Progenitor cell of endocrine pancreas (in vitro differentiated cells): ENCODE measurements at places on chromosomes 16 and 17.

- no peak for DNase-seq
Measured at GRCh38 chr17:78469443-78469842, 91.0 kb downstream of the PGS1 start.

DNA sequence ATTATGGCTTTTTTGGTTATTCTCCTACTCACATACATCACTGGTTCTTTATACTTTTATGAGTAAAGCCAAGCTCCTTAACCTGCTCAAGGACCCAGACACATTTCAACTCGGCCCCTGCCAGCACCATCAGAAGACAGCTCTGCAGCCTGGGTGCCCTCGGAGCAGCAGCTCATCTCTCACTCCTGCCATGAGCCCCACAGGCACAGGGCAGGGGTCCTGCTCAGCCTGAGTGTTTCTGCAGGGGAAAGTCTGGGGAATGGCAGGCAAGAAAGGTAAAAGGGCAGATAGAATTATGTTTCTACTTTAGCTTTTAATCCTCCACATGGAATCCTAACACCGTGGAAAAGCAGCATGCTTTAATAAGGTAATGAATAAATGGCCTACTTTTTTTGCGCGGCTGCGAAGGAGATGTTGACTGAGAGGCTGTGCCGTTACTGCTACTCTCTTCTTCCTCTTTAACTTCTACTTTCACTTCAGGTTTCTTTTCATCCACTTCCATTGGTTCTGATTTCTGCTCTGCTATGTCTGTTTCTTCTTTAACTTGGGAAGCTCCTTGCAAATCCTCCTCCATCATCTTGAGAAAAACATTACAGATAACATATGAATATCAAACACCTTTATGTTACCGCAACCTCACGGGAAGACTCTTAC lies 50.1 kb upstream of the TRAP1 start:
- DNase-seq: no peak

- no peak for DNase-seq
Measured at GRCh38 chr17:60496041-60496440, 30.0 kb downstream of the APPBP2 start.

- no peak for DNase-seq
Measured at GRCh38 chr16:31714903-31715504, 158.6 kb upstream of the ZNF267 start.

- no peak for DNase-seq
Measured at GRCh38 chr16:73354434-73354833, 306.5 kb upstream of the ZFHX3 start.

DNA sequence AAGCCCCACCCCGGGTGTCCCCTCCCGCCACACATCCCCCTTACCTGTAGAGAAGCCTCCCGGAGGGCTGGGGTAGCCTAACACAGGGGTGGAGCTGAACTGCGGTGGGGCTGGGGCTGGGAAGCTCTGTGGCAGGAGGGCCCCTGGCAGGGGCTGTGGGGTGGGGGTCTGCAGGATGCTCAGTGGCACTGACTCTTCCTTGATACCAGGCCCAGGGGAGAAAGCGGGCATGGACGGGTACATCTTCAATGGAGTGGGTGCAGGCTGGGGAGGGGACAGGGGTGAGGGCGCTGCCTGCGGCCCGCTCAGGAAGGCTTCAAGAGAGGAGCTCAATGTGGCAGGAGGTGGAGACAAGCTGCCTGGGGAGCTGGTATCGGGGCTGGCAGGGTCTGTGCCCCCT lies 16.7 kb downstream of the SREBF1 start:
- no peak for DNase-seq

DNA sequence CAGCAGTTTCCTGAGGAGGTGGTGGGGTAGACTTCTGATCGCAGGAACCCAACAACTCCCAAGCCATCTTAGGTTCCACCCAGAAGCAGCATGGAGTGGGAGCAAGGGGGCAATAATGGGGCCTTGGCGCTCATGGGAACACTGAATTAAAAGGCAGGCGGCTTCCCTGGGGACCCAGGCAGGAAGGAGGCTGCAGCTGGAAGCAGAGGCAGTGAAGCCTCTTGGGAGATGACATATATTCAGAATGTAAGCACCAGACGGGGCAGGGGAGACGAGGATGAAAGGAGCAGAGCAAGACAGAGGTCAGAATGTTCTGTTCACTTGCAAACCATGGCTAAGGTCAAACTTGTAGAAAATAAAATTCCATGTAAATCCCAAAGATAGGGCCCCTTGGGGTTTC lies 2.9 kb downstream of the HIGD1B start:
- DNase-seq: no peak

- DNase-seq: no peak
Measured at GRCh38 chr16:54335230-54335629, 48.6 kb upstream of the IRX3 start.

DNA sequence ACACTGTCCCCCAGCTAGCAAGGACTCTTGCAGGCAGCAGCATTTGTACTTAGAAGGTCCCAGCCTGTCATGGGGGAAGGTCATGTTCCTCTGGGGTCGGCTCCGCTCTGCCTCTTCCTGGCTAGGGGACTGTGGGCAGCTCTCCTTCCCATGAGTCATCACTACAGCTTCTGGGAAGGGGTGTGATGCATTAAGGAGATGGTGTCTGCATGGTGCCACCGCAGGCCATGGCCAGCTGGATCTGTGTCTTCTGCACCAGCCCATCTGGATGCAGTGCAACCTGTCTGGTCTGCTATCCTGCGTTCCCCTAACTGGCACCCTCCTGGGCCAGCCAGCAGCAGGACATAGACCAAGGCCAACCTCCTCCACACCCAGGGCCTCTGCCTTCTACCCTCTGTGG lies 6.3 kb downstream of the STARD3 start:
- DNase-seq: no peak

DNA sequence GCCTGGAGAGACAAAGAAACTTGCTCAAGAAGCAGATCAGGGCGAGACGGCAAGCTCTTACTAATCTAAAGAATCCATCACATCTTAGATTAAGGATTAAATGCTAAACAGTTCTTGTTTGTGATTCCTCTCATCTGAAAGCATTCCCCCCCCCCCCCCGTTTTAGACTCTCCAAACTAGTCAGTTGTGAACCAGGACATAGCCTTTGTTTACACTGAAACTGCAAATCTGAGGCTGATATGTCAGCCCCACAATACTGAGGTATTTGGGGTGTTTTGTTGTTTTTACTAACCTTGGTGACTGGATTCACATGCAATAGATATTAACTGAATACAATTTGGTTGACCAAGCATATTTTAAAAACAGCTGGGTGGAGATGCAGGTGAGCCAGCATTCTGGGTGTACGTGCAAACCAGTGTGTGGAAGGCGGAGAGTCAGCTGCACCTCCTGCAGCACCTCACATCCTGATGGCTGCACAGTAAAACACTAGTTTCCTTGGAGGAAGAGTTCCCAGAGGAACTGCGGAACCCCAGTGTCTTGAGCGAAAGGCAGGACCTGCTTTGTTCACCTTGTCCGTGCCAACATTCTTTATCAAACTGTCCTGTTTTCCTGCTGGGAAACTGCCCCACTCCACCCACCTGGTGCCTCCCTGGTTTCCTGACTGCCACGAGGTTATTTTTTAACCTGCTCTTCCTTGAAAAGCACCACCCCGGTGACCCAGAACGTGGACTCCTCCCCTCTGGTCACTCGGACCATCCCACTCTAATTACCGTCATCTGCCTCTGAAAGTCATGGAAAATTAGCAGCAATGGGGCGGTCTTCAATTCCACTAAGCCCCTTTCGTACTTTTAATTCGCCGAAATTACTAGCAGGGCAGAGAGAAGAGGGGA lies 1.2 kb upstream of the YPEL2 start:
- DNase-seq: peak; percentile 27

DNA sequence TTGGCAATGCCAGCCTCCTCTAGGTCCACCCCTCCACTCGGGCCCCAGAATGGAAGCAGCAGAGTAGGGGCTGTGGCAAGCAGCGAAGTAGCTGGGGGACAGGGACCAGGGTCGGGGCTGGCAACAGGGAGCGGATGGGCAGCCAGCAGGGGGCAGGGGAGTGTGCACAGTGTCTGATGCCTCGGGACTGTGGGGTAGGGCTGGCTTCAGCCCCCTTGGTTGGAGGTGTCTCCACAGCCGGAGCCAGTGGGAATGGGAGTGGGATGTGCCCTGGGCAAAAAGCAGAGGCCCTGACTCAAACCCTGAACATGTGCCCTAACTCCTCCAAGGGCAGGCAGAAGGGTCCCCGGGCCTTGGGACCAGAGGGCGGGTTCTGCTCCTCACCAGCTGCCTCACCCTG lies 18.5 kb upstream of the ARHGAP27 start:
- no peak for DNase-seq

DNA sequence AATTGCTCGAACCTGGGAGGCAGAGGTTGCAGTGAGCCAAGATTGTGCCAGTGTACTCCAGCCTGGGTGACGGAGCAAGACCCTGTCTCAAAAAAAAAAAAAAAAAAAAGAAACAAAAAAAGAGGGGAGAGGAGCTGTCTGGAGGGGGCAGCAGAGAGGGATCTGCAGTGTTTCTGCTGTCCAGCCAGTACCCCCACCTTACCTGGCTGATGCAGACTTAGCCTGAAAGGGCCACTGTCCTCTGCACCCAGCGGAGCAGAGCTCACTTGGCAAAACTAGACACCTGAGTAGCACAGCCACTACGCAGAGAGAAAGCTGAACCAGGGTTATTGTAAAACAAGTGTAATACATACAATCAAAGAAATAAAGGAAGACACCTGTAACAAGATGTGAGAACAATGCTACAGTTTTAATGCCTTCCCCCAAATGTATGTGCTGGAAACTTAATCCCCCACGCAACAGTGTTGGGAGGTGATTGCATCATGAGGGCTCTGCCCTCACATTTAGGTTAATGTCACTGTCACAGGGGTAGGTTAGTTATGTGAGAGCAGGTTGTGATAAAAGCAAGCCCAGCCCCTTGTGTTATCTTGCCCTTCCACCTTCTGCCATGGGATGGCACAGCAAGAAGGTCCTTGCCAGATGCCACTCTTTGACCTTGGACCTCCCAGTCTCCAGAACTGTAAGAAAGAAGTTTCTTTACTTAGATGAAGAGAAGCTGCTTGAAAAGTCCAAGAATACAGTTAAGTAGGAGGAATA lies 211.2 kb downstream of the RPTOR start:
- DNase-seq: no peak

DNA sequence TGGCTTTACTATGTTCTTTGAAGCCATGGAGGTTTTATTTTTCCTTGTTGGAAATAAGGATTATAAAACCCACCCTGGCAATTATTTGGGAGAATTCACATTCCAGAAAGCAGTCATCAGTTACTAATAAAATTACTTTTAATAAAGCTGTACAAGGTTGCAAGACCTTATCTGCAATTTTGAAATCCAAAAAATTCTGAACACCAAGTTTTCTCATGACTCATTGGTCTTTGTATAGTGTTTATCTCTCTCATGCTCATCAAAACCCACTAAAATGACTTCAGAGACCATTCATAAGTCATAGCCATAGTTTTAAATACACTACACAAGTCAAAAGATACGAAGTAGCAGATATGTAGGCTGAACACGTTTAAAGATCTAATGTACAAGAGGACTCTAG lies 6.0 kb upstream of the KRT38 start:
- DNase-seq: no peak

DNA sequence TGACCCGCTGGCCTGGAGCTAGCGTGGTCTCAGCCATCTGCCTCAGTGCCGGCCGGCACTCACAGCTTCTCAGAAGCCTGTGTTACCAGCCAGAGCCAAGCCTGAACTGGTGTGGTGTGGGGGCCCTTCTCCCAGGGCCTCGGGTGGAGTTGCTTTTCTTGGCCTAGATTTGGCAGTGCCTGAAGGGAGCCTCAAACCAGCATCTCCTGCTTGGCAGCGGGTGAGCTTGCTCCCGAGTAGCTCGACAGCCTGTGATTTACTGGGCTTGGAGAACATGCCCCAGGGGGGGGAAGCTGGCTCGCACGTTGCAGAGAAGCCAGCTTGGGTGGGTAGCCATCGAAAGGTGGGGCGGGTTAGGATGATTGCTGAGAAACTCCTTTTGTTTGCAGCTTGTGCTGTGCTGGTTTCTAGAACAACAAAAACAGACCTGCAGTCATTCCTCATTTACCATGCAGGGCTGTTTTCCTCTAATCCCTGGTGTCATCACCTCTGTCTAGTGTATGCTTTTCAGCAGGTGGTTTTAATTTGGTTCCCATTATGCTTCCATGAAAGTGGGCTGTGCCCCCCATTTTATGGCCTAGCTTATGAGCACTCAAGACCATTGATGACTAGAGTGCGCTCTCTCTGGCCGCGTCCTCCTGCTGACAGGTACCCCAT lies 42.2 kb downstream of the TBCD start:
- no peak for DNase-seq

DNA sequence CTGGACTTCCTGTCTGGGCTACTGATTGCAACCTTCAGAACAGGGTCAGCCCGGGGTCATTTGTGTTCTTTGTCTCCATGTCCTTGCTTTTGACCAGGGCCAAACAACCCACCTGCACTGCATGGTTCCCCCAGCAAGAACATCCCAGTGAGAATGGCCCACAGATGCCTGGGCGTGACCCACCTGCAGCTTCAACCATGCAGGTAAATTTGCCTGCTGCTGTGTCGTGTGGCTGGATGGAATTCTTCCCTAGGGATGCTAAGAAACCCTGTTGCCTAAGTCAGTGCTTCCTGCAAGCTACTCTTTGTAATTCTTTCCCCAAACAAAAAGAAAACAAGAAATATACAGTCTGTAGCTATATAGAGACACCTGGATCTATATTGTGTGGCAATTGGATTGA lies 12.5 kb downstream of the CDH13 start:
- no peak for DNase-seq

- DNase-seq: no peak
Measured at GRCh38 chr17:61456061-61456681, 3.9 kb downstream of the TBX4 start.

DNA sequence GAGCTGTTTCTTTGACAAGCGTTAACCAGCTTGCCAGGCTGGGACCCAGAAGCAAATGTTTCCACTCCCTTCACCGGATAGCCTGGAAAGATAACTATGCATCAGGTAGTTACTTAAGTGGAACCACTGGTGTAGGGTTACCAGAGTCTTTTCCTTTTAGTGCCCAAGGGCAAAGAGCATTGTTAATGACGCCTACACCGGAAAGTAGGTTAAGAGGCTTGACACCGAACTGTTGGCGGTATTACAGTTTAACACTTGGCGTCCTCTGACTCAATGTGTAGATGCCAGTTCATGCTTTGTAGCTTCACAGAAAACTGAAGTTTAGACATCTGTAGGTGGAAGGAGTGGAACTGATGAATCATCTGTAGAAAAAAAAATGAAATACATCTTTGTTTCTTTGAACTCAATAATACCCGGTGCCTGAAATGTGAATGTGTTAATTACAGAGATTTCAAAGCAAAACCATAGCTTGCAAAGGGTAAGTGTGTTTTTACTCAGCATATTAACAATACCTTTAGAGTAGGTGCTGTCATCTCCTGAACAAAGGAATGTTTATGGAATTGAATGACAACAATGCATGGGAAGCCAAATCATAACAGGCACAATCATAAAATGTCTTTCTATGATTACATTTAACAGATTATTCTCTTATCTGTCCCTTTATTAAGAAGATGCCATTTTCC lies 426.7 kb upstream of the SALL1 start:
- DNase-seq: no peak
